ENCODE measurements at places on chromosomes 3 and 15.

DNA sequence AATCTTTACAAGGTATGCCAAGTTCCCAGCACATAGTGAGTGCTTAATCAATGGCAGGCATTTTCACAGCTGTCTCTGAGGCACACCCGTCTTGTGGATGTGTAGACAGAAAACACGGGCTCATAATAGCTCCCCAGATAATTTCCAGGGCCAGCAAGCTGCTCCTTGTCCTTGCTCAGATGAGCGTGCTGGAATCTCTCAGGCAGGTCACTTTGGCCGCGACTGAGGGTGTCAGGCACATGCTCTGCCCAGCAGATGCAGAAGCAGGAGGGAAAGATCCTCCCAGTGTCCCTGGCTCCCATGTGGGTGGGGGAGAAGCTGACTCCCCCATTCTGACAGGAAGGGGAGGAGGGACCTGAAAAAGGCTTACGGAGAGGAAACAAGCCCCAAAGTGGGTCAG, 35.6 kb upstream of the SLC6A1 start:
- DNase-seq, result no peak

GRCh38 chr15:86327230-86327865, 247.7 kb downstream of the AGBL1 start:
- DNase-seq, result no peak

DNA sequence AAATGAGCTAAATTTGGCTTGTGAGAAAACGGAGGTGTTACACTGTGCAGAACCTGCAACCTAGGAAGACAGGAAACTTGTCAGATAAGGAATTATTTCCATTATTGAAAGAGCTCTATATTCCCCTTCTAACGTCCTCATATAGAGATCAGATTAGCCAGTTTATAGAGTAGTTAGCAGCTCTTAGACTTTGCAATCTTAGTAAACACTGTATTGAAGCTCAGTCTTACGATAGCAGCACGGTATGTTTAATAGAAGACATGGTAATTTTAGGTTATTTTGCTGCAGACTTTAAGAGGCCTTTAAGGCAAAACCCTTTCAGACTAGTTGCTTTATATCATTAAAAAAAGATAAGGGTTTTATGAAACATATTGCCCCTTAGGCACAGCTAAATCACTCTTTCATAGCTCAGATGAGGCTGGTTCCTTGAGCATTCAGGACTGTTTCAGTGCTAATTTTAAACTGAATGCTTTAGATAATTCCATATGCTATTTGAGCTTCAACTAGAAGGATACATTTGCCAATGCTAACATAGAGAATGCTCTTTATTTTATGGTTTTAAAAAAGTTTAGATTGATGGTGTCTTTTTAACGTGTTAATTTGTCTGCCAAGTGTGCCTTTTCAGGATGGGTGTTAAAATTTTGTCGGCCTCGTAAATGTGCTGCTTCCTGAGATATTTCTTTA, 234.3 kb downstream of the PYDC2 start:
- DNase-seq, result no peak

DNA sequence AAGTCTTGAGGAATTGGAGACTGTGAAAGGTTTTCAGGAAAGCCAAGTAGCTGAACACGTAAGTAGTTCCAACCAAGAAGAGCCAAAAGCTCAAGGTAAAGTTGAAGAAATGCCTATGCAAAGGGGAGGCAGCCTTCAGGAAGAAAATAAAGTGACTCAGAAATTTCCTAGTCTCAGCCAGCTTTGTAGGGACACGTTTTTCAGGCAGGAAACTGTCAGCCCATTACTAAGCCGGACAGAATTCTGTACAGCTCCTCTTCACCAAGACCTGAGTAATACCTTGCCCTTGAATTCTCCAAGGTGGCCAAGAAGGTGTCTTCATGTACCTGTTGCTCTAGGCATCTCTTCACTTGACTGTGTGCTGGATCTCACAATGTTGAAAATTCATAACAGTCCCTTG, 48.6 kb downstream of the CDAN1 start:
- DNase-seq, result no peak

GRCh38 chr15:25882466-25882865, 19.3 kb upstream of the ATP10A start:
- peak; percentile 57 for DNase-seq

GRCh38 chr3:172370419-172370818, 77.8 kb downstream of the GHSR start:
- no peak for DNase-seq

DNA sequence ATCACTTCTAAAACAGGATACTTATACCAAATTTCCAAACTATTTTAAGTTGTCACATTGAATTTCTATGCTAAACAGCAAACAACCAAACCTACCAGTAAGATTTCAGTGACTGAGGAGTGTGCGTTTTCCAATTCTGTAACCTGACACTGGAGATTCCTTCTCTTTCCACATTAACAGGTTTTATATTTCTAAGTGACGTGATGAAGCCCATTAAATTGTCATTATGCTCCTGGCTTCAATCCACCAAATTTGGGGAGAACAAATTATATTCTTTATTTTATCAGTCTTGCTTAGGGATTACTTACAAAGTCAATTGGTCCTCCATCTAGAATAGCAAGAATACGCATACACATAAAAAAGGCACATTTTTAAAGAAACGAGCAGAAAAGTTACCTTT, 764.8 kb upstream of the NR2F2 start:
- no peak for DNase-seq

DNA sequence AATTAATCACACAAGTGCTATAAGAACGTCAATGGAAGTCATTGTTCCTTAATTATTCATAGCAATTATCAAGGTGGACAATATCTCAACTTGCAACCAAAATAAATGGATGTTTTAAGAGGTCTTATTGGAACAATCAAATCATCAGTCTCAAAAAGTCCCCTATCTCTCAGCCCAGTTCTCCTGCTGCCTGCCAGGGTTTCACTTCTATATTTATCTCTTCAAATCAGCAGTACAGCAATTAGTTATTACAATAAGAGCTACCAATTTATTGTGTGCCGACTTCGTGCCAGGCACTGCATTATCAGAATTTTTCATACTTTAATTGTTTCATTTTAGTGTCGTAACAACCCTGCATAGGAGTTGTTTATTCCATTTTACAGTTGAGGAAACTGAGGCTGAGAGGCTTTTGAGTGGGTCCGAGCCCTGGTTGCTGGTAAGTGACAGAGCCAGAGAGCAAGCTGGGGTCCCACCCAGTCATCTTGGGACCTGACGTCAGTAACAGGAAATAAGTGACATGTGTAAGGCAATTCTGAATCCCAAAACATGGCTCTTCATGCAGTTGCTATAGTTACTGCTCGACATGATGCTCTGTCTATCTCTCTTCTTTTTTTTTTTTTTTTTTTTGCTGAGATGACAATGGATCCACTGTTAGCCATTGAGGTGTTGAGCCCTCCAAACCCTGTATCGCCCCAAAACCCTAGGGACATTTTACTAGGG, 8.8 kb upstream of the KCTD6 start:
- peak; percentile 19 for DNase-seq

DNA sequence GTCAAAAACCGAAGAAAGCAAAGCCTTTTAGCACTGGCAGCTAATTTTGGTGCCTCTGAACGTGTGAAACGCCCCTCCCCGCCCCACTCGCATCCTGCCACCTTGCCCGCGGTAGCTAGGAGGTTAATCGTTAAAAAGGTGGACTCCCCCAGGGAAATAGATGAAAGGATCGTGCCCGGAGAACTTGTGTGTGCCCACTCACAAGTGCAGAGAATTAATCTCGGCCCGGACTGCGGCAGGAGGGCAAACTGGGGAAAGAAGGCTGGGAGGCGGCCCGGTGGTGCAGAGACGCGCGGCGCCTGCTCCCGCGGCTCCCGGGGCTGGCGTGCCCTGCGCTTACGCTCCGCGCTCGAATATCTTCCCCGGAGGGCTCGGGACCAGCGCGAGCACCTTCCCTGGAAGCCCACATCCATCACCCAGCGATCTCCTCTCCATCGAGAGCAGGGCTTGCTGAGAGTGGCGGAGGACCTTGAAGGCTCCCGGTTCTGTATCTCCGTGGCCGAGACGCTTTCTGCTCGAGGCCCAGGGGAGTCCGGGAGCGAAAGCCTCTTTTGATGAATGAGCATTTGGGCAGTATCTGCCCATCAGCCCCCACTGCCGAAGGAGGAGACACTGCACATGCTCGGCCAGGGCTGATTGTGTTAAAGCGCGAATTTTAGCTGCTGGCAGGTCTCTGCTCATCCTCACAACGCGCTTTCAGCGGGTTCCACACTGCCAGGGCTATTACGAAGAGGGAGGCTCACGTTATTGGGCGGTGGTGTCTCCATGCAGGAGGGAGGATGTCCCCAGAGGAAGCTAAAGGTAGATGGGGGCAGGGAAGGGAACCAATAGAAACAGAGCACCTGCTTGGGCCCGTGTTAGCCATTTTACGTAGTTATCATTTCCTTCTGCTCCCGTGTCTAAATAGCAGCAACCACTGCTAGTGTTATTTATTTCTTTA, 1.3 kb upstream of the SPTSSB start:
- peak; percentile 24 for DNase-seq

DNA sequence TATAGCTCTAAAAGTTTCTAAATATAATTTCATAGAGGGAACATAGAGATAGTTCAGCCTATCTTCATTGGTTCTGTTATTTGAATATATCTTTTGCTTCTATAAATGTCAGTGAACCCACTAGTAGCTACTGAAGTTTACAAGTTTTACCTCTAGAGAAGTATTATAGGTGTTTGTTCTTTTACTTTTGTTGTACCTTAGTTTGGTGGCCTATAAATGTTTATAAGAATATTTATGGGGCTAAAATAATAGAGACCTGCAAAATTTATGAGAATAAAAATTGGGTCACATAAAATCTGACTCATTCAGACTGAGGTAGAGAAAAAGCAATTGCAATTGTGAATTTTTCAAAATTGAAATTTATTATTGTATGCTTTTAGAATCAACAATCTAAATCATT, 162.6 kb downstream of the SERPINI1 start:
- DNase-seq, result no peak

DNA sequence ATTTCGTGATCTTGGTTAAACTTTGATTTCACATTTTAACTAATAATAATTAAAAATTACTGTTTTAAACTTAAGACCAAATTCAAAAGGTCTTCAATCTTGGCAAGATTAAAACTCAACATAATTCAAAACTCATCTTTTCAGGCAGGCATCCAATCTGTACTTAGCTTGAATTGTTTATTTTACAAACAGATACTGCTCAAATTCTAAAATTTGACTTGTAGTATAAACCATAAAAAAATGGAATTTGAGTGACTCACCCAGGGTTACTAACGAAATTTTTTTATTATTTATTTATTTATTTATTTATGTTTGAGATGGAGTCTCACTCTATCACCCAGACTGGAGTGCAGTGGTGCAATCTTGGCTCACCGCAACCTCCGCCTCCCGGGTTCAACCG, 64.4 kb downstream of the GAP43 start:
- peak; percentile 62 for DNase-seq

- DNase-seq, result no peak
These were observed 126.2 kb downstream of the ASB7 start for GRCh38 chr15:100728371-100729201.

- DNase-seq, result no peak
These were observed 52.2 kb upstream of the PCSK6 start for GRCh38 chr15:101541501-101542292.

GRCh38 chr3:102226463-102226862, 208.4 kb upstream of the ZPLD1 start:
- DNase-seq, result no peak

DNA sequence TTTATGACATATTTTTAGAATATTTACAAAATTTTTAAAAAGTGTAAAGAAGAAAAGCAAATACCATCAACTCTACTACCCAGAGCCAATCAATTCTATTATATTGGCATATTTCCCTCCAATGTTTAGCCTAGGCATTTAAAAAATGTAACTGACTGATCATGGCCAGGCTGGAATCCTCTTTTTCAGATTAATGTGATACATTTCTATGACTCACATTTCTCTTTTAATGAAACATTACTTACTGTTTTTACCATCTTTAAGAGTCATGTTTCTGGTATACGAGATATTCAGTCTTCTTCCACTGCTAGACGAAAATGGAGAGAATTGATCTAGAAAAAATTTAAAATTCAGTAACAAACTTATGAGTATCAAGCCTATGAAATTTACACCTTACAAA, 53.4 kb upstream of the DCUN1D1 start:
- DNase-seq, result peak; percentile 76

GRCh38 chr3:105865016-105865623, 3.7 kb downstream of the CBLB start:
- no peak for DNase-seq

DNA sequence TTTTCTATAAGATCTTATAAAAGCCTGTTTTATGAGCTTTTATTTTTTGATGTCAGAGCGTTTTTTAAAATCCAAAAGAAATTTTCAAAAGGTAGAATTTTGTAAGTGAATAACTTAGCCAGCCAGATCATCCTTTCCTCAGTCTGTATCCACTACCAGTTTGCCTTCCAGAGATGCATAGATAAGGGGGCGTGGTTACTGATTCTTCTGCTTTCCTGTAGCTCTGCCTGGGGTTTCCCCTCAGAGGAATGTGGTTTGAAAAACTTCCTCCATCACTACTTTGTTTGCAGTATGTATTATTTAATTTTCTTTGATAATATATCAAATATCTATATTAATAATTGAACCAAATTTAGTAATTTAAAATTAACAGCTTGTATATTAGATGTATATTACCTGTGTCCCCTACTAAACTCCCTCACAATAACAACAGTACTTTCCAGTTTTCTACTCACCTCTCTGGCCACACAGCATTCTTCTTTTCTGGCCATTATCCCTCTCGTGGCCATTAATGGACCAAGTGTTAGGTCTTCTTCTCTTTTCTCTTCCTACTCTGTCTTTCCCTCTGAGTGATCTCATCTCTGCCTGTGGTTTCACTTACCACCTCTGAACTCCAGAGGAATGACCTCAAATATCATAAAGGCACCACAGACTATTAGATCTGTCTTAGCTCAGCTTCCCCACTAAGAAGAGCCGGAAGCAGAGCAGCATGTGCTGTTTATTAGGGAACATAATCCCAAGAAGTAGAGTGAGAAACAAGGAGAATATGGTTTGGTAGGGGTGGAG, 239.7 kb downstream of the UBE2E2 start:
- peak; percentile 54 for DNase-seq

- DNase-seq, result peak; percentile 43
These were observed 27.1 kb downstream of the RPSA start for GRCh38 chr3:39433642-39434041.

DNA sequence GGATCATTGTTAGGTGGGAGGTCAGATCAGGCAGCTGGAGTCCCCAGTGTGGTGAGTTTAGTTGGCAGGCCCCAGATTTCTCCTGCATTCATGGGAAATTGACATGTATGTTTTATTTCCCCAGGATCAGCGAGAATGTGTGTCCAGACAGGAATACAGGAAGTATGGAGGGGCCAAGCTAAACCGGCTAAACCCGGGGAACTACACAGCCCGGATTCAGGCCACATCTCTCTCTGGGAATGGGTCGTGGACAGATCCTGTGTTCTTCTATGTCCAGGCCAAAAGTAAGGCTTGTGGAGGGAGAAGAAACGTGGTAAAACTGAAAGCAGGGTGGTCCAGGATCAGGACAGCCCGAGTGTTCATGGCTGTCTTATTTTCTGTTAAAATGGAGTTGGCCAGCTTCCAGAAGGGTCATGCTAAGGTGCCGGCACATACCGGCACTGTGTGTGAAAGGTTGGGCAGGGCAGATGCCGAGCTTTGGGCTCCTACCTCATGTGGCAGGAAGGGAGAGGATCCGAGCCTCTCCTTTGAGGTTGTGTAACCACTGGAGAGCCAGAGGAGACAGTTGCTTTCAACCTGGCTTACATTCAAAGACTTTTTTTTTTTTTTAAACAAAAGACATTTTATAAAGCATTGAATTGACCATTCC, 83.1 kb downstream of the PGPEP1L start:
- no peak for DNase-seq

GRCh38 chr3:39892068-39892467, 82.7 kb downstream of the MYRIP start:
- DNase-seq, result no peak

GRCh38 chr3:132311841-132312240, 5.4 kb upstream of the ACP3 start:
- DNase-seq, result no peak

GRCh38 chr3:16900779-16901440, 16.2 kb downstream of the PLCL2 start:
- DNase-seq, result no peak
